ENCODE measurements at places on chromosomes 3 and 15.

- no peak for DNase-seq
Measured at GRCh38 chr15:101625184-101625583, 27.0 kb downstream of the TM2D3 start.

GRCh38 chr3:153350420-153350819 lies 188.4 kb downstream of the RAP2B start:
- DNase-seq = no peak

DNA sequence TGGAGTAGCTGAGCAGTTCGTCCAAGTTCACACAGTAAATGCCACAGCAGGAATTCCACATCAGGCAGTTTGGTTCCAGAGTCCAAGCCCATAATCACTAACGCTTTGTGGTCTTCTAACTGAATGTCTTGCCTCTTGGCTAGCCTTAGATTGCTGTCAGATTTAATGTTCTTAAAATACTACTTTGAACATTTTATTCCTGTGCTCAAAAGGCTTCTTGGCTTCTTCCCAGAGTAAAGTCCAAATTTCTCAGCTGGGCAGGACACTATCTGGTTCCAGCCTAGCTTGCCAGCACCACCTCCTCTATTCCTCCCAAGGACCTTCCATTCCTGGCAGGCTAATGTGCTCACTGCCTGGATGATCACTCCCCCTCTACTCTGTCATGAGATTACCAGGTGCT lies 256.9 kb downstream of the SQOR start:
- DNase-seq = no peak

- DNase-seq = peak; percentile 45
Measured at GRCh38 chr15:77034695-77035489, 36.0 kb downstream of the TSPAN3 start.

DNA sequence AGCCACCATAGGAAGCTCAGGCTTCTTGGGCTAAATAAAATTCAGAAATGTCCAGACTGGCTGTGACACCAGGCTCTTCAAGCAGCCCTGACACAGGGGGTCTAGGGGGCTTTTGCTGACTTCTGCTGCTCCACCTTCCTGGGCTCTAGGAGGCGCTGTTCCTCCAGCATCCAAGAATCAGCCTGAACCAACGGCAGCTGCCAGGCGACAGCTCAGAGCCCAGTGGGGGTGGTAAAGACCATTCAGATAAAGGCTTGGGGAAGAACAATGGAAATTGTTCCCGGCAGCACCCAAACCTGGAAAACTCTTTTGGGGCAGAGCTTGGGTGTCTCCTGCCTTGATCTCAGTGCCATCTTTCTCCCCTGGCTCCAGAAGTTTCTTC lies 21.6 kb upstream of the PSTPIP1 start:
- peak; percentile 14 for DNase-seq

DNA sequence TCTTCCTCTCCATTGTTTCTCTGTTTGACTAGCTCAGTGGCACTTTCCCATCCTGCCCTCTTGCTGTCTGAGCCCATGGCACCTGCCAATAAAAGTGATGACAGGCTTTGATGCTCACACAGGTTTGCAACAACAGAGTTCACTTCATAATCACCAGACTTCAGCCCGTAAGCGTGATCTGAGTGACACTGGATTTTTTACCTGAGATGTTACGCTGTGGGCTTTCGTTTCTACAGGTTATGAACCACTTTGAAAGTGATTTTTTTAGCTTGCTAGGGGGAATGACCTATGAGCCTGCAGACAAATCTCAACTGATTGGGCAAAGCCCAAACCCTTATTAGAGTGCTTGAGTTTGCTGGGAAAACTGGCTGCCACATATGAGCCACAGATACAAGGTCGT lies 173.9 kb upstream of the ICE2 start:
- DNase-seq = no peak

DNA sequence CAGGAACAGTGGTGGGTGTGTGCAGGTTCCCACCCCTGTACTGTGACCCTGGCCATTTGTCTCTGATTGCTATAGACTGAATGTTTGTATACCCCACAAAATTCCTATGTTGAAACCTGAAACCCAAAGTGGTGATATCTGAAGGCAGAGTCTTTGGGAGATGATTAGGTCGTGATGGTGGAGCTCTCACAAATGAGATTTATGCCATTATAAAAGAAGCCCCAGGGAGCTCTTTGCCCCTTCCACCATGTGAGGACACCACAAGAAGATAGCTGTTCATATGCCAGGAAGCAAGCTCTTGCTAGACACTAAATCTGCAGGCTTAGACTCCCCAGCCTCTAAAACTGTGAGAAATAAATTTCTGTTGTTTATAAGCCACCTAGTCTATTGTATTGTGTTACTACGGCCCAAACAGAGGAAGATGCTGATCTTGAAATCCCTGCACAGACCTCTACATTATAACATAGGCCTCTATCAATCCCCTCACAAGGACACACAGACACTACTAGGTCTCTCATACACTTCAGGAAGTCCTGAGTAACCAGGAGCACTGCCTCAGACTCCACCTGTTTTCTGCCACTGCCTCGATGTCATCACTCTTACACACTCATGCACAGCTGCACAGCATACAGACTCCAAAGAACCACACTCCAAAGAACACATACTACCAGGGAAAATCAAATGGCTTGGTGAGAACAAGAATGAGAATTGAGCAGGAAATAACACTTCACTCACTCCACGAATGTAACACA lies 14.7 kb downstream of the IGSF11 start:
- DNase-seq = no peak

- peak; percentile 63 for DNase-seq
Measured at GRCh38 chr3:138347960-138348753, at the start of gene MRAS. TSS of gene MRAS (plus strand) at chr3:138348579. CDS start at chr3:138372884, 24,305 bp downstream.

DNA sequence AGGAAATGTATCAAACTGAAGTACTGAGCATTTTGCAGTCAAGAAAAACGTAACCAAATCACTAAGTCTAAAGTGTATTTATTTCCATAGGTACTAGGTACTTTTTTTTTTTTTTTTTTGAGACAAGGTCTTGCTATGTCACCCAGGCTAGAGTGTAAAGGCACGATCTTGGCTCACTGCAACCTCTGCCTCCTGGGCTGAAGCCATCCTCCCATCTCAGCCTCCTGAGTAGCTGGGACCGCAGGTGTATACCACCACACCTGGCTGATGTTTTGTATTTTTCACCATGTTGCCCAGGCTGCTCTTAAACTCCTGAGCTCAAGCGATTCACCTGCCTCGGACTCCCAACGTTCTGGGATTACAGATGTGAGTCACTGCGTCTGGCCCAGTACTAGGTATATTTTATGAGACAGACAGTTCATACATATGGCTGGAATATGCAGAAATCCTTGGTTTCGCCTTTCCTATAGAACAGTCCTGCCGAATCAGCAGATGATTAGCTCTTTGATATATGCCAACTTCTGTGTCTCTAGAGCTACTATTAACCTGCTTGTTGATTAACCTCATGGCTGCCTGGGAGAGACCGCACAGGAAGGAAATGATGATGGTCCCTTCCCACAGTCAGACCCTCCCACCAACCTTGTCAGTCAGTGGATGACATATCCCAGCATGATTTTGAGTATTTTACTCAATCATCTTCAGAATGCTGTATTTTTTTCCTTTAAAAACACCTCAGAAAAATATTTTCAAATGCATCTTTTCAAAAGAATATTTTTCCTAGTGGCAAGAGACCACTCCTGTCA lies 32.3 kb downstream of the TMOD3 start:
- DNase-seq = no peak

DNA sequence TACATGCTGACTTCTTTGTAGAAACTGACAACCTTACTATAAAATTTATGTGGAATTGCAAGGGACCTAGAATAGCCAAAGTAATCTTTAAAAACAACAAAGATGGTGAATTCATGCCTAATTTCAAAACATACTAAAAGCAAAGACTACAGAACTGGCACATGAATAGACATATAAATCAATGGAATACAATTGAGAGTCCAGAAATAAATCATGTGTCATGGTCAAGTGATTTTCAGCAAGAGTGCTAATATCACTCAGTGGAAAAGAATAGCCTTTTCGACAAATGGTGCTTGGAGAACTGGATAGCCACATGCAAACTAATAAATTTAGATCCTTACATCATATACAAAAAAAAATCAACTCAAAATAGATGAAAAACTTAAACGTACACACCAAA lies 8.7 kb downstream of the IMPG2 start:
- no peak for DNase-seq

- DNase-seq = no peak
Measured at GRCh38 chr15:62658498-62658897, 384.0 kb upstream of the TPM1 start.

- no peak for DNase-seq
Measured at GRCh38 chr3:149332227-149332765, 1.1 kb downstream of the TM4SF18 start.

DNA sequence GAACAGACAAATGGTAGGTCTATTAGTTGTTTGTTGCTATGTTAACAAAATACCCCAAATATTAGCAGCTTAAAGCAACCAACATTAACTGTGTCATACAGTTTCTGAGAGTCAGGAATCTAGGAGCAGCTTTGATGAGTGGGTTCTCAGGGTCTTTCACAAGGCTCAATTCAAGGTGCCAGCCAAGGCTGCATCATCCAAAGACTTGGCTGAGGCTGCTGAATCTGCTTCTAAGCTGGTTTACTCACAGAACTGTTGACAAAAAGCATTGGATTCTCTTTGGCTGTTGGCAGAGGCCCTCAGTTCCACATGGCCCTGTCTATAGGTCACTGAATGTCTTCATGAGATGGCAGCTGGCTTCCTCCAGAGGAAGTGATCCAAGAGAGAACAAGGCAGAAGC lies 40.3 kb upstream of the TSC22D2 start:
- DNase-seq = no peak

DNA sequence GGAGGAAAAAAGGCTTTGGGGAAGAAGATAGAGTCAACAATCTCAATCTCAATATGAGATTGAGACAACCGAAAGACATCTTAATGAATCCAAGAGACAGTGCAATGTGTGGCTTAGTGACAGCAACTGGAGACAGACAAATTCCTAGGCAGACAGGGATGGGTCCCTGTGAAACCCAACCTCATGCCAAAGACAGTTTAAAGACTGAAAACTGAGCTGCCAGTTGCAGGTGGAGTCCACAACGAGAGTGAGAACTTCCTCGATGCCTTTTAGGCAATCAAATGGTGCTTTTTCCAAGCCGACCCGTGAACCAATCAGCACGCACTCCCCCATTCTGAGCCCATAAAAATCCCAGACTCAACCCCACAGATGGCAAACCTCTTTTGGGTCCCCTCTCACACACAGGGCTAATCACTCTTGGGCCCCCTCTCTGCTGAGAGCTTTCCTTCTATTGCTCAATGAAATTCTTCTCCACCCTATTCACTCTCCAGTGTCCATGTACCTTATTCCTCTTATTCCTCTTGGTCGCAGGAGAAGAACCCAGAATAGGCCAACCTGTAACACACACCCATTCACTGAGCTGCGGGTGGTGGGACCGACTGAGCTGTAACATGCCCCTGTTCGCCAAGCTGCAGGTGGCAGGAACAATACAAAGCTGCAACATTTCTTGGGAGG lies 34.8 kb downstream of the ZMAT3 start:
- no peak for DNase-seq

- peak; percentile 14 for DNase-seq
Measured at GRCh38 chr3:197597335-197597734, 41.6 kb upstream of the BDH1 start.

GRCh38 chr3:138036572-138036971 lies 26.6 kb downstream of the CLDN18 start:
- no peak for DNase-seq

- peak; percentile 10 for DNase-seq
Measured at GRCh38 chr3:141305436-141305835, 62.9 kb upstream of the ZBTB38 start.

DNA sequence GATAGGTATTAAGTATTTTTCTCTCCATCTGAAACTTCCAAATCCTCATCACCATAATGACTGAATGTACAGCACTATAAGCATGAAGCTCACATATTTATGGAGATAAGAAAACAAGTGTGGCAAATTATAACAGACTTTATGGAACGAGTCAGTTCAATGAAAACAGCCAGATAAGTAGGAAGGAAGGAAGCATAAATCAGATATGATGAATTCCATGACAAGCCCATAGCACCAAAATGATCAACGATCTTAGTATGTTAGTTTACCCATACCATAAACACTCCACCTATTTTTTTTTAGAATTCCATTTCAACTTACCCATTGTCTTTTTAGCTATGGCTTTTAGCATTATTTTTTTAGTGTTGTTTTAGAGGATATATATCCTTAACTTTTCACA lies 169.5 kb downstream of the TNIK start:
- DNase-seq = no peak

GRCh38 chr3:30510596-30510995 lies 95.8 kb upstream of the TGFBR2 start:
- DNase-seq = no peak

- no peak for DNase-seq
Measured at GRCh38 chr3:113277941-113278598, 66.7 kb downstream of the BOC start.

DNA sequence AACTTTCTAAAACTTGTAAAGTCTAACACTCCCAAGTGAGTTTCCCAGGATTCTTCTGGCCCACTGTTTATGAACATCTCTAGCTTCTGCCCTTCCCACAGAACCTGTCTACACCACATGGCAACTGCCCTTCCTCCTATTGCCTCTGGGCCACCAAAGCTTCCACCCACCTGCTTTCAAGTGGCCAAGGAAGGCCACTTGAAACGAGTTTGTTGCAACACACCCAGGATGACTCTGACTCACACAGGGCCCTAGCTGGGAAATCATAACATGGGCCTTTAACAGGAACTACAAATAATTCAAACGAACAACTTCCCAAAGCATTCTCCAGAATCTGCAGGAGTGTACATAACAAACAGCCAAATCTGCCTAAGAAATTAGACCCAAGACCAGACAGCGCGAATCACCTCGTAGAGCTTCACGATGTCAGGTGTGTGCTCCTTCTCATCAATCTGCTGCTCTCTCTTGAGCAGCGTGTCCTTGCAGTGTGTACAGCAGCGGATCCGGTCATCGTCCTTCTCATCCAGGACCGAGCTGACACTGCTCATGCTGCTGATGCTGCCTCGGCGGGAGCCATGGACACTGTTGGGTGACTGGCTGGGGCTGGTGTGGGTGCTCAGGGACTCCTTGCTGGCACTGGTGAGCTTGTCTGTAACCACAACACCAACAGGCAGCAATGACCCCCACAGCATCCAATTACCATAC lies 16.8 kb downstream of the RBSN start:
- DNase-seq = no peak

DNA sequence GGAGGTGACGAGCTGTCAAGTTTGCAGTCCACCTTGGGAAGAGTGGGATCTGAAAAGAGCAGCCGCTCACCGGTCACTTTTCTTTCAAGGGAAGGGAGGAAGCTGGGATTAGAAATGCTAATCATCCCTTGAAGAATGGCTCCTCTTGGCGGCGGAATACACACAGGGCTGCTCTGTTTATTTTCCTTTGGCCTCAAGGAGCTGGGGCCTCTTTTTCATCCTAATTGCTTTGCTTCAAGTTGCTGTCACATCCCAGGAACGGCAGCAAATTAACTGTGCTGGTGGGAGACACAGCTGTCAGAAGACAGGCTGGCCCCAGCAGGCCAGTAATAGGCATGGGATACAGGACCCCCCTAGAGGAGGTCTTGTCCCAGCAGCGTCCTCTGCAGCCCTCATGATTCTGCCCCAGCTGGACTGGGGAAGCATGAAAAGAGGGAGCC lies 6.7 kb downstream of the KBTBD13 start:
- DNase-seq = no peak

GRCh38 chr15:93042691-93043378 lies 46.2 kb downstream of the RGMA start:
- DNase-seq = no peak

All from erythroblast (primary cell).